ENCODE measurements at places on chromosomes 6 and 20. TPM values are rescaled to one million over a fixed set of nuclear protein-coding genes. Genes with fewer than 3 reads are reported as not detected.

- no peaks in the 10 kb centered on the region for H3K27me3 ChIP-seq
- H3K4me1 ChIP-seq, result no peaks in the 10 kb centered on the region
- DNase-seq, result no peak
- no peaks in the 10 kb centered on the region for H3K36me3 ChIP-seq
- no peak overlapping the region for H3K27ac ChIP-seq
Measured at GRCh38 chr6:154070041-154070440, 31.0 kb downstream of the OPRM1 start.

DNA sequence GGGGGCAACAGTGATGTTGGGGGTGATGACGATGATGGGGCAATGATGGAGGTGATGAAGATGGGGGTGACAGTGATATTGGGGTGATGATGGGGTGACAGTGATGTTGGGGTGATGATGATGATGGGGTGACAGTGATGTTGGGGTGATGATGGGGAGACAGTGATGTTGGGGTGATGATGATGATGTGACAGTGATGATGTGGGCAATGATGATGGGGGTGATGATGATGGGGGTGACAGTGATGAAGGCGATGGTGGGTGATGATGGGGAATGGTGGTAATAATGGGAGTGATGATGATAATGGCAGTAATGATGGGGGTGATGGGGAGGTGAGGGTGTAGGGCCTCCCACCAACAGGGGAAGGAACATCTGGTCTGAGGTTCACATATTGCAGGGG is 150.6 kb downstream of the ERMARD start:
- no peak overlapping the region for H3K27ac ChIP-seq
- H3K36me3 ChIP-seq, result no peaks in the 10 kb centered on the region
- no peak for DNase-seq
- no peaks in the 10 kb centered on the region for H3K27me3 ChIP-seq
- no peak overlapping the region for H3K4me3 ChIP-seq

- H3K4me3 ChIP-seq, result no peak overlapping the region
- H3K27me3 ChIP-seq, result no peaks in the 10 kb centered on the region
- DNase-seq, result no peak
Measured at GRCh38 chr6:128437685-128438084, 82.7 kb downstream of the PTPRK start.

Gene ADISSP
- 22.2 TPM for total RNA-seq

Gene RHAG
- not detected for total RNA-seq

Data from heart left ventricle (tissue), 16 donors.